ENCODE measurements at places on chromosomes 4 and X.

- DNase-seq, result no peak
Observed at GRCh38 chrX:151725338-151725614, 9.3 kb upstream of the CNGA2 start.

- no peak for DNase-seq
Observed at GRCh38 chrX:106201502-106202178, 33.5 kb downstream of the PWWP3B start.

DNA sequence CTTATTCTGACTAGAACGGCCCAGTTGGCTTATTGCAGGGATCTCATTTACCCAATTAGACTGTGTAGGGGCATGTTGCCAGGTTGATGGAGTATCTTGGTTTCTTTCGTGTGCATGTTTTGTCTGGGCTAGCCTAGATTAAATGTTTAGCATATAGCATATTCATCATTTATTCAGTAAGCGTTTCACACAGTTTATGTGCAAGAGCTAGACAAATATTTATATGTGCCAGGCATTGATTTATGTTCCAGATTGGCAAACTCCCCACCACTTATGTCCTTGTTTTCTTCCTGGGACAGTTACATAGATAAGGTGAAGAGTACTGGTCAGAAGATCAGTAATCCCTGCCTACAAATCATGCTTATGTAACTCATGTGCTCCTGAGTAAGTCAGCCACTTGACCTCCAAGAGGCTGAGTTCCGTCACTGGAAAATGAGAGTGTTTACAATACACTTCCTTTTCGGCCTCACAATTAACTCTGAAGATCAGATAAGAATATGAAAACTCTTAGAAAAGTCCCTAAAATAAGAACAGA, 57.2 kb downstream of the RUFY3 start:
- DNase-seq, result no peak

DNA sequence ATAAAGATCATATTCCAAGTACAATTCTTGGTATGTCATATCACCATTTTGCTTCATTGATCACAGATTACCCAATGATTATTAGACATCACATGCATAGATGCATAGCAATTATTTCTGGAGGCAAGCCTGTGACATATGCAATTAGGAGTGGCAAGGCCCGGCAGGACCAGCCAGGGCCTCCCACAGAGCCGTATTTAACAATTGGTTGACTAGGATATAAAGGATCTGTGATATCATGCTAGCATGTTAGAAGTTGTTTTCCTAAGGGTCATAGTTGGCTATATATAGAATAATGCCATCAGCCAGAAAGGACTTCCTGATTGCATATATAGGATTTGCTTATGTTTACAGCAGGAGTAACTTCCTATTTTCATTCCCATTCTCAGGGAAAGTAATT, 103.5 kb upstream of the OTUD4 start:
- no peak for DNase-seq

DNA sequence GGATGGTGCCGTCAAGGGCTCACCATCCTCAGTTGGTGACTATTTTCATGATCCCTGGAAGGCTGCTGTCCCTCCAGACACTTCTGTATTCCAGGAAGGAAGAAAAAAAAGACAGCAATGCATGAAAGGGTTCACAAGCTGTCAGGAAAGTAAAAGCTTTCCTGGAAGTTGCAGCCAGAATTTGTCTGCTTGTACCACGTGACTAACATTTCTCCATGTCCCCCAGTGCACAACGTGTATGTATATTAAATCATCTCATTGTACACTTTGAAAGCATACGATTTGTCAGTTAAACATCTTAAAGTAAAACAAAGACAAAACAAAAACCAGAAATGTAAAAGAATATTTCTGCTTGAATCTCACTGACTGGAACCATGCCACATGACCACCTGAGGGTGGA, 127.4 kb upstream of the CLNK start:
- no peak for DNase-seq

GRCh38 chr4:7332216-7333023, 102.3 kb downstream of the PSAPL1 start:
- no peak for DNase-seq

DNA sequence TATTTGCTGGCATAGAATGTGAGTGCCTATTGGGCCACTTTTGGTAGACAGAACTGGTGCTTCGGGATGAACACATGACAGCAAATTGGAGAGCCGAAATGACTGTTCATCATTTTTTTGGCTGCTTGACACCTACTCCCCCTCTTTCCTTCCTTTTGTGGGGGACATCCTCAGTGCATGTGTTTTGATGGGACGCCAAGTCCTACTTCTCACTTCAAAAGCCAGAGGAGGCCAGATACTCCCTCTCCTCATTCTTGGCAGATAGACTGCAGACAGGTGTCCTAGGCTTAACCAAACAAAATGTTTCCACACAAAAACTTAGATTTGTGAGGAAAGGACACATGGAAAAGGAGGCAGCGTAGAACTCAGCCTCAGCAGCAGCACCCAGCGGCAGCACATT, 62.4 kb downstream of the DCHS2 start:
- no peak for DNase-seq

- no peak for DNase-seq
Observed at GRCh38 chrX:124033821-124034220, 72.3 kb downstream of the STAG2 start.

DNA sequence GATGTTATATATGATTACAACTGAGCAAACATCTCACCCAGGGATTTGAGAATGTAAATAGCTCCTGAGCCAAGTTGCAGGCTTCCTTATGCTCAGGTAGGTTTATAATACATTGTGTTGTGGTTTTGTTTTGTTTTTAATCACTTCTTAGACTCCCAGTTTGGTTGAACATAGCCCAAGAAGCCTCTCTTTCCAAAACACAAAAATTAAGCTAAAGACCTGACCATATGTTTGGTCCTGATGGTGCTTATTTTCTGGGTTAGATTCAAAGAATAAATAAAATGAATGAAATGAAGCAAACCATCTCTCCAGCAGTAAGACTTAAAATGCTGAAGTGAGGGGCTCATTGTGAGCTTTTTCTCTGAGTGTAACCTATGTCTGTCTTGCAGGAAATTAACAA, 93.5 kb downstream of the GRXCR1 start:
- DNase-seq, result no peak

GRCh38 chr4:154366956-154367355, 124.6 kb downstream of the DCHS2 start:
- no peak for DNase-seq

GRCh38 chr4:53706422-53707032, 115.2 kb upstream of the LNX1 start:
- peak; percentile 29 for DNase-seq

- peak; percentile 39 for DNase-seq
Observed at GRCh38 chrX:120790118-120790517, 85.5 kb downstream of the CT47B1 start.

- DNase-seq, result no peak
Observed at GRCh38 chr4:8198206-8198905, 734 bp upstream of the SH3TC1 start.

GRCh38 chrX:14641681-14642655, 112.6 kb downstream of the GLRA2 start:
- no peak for DNase-seq

DNA sequence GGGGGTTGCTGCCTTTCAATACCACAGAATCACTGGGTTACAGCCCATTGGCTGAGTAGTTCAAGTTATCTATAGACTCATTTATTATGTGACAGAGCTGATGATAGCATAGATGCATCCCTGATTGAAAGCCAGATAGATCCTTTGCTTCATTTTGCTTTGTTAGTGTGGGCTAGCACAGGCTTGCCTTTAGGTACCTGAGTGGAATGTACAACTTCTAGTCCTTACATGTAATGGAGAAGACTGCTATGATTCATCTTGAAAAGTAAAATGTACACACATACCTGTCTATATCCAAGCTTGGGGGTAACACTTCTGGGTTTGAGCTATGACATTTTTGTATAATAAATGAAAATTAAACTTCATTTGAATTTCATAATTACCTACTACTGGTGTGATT, 226.0 kb upstream of the FTHL17 start:
- DNase-seq, result no peak

- DNase-seq, result no peak
Observed at GRCh38 chrX:83508006-83508405, at the start of gene POU3F4. Gene POU3F4, plus strand, starts transcription at chrX:83508290. Its CDS starts 35 bp downstream, at chrX:83508325.

DNA sequence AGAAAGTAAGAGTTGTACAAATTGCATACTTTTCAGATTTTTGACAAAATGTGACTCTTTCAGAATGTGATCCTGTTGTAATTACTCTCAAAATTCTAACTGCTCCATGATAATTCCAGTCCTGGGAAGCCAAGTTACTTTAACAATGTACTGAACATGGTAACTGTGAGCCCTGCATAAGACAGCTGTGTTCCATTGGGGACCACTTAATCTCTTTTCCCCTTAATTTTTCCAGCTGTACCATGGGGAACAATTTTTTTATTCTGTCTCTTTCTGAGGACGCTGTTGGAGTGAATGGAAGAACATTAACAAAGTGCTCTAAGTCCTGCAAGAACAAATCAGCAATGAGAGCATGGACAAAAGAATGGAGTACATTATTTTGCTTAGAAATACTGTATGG, 95.8 kb downstream of the UPRT start:
- no peak for DNase-seq

DNA sequence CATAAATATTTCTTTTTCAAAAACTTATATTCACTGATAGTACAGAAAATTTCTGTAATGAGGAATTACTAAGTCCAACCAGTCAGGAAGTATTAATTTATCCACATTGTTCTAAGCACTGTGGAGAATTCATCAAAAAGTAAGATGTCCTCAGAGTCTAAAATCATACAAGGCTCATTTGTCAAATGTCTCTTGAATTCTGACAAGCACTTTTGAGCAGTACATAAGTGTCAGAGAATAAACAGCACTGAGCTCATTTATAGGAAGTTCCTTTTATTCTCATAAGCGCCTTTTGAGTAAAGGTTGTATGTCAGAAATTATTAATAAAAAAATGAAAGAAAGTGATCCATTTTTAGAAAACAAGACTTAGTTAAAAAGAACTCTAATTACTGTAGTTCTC, 523.2 kb upstream of the EPHA5 start:
- DNase-seq, result no peak

DNA sequence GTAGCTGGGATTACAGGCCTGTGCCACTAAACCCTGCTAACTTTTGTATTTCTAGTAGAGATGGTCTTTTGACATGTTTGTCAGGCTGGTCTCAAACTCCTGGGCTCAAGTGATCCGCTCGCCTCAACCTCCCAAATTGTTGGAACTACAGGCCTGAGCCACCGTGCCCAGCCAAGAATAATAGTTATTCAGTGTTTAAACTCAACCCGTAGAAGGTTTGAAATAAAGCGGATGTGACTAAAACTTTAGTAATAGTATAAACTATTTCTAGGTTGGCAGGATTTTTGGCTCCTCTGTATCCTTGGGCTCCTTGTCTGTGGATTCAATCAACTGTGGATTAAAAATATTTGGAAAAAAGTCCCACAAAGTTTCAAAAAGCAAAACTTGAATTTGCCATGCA, 37.8 kb downstream of the PCDH10 start:
- no peak for DNase-seq

- no peak for DNase-seq
Observed at GRCh38 chrX:44314259-44314734, 29.2 kb downstream of the EFHC2 start.

DNA sequence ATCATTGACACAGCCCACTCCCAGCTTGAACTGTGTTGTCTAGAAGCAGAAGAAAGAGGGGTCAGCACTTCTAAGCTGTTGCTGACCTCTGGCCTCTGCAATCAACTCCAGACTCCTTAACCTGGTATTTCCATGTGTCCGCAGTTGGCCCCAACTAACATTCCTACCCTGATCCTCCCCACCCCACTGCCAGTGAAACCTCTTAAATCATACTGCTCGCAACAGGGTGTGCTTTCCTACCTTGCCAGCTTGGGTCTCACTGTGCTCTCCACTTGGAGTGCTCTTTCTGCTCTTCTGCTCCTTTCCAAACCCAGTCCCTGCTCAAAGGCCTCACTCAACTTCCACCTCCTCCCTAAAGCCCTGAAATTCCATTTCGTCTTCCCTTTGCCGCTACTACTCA, 52.3 kb upstream of the RPS6KA3 start:
- no peak for DNase-seq

DNA sequence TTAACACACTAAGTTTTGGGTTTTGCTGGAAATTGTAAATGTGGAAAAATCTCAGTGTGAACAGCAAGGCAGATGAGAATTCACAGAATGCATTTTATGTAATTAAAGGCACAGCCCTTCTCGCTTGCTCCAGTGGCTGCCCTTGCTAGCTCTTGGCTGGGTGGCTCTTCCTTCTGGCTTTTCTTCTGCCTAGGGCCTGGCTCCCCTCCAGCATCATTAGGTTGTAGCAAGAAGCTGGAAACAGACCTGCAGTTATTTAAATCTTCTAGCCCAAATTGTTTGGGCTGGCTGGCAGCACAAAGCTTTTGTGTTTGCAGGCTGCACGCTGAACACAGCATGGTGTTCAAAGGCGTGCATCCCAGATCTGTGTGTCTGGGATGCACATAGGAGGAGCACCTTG, 56.5 kb downstream of the LIMCH1 start:
- peak; percentile 21 for DNase-seq

- DNase-seq, result peak; percentile 34
Observed at GRCh38 chr4:39528061-39528465, 824 bp upstream of the UGDH start.

DNA sequence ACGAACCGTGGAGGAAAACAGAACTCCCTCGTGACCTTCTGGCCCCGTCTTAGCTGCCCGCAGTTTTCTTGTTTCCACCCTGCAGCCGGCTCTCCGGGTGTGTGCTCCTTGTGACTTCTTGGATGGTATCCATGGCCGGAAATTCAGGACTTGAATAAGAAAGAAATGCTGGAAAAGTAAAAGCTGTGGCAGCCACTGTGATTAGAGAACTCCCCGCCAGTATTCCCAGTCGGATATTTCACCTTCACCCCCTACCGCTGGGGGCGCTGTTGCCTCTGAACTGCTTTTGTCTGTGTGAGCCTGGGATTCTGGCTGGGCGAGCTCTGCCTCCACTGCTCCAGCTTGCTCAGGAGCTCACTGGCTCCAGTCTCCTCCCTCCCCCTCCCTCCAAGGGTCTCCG, 41.5 kb upstream of the CYP4V2 start:
- no peak for DNase-seq

DNA sequence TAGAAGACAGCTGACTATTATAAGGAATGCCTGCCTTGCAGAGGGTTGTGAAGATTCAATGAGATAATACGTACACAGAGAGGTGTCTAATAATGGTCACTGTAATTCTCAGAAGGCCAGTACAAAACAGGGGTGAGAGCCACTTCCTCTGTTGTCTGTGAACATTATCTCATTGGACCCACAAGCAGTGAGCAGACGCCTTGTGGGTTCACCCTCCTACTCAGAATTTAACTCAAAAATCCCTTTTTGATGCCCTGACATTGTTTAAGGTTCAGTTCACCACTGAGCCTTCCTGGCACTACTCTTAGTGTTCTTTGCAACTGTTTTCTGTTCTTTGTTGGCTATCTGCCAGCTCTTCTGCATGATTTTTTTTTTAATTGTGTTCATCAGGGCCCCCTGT, 467.4 kb downstream of the BCOR start:
- no peak for DNase-seq

Data from COR-L47 (cell line).